Neural crest cell (in vitro differentiated cells): ENCODE measurements at places on chromosomes 12 and 14.

GRCh38 chr12:123938679-123939480 lies 33.8 kb downstream of the CCDC92 start:
- DNase-seq, result peak; percentile 23

GRCh38 chr12:29396774-29397173 lies 15.8 kb upstream of the ERGIC2 start:
- DNase-seq, result no peak

DNA sequence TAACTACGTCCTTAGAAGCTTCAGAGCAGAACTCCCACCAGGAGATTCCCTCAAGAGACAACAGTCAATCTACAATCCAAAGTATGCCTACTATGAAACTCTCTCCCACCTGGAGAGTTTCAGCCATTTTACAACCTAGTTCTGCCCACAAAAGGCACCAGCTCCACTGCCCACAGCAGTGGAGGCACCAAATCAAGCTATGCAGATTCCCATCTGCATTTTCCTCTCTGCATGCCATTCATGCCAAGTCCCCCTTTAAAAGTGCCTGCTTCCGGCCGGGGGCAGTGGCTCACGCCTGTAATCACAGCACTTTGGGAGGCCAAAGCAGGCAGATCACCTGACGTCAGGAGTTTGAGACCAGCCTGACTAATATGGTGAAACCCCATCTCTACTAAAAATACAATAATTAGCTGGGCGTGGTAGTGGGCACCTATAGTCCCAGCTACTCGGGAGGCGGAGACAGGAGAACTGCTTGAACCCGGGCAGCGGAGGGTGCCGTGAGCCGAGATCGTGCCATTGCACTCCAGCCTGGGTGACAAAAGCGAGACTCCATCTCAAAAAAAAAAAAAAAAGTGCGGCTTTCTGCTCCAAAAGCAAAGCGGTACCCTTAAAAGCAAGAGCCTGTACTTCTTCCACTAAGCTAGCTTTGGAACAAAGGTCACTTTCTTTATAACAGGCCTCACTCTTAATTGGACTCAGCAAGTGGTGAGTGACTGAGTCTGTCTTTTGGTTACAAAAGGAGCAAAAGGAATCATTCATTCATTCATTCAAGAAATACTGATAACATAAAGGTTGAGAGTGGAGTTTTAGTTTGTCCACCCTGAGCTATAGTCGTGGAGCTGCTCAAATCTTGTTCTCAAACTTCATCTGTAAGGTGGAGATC lies 10.1 kb upstream of the DLGAP5 start:
- no peak for DNase-seq

DNA sequence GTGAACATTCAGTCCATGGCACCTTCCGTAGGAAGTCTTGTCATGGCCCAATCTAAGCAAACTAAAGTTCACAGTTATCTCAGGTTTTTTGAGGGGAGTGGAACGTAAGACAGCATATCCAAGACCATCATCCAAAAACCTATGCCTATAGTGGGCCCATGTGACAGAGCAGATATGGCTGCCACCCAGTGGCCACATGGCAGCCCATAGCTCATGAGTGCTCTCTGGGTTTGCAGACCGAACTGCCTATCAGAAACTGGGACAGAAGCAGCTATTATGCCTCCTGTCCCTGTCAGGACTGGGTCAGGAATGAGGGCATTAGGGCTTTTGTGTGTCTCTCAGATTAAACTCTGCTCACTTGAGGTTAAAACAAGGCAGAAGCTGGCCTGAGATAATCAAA lies 503.7 kb downstream of the NRXN3 start:
- DNase-seq, result no peak
